DMS 273 treated with DMSO at 0.1 percent for 48 hours (cell line): ENCODE measurements at places on chromosomes 1 and 21.

- DNase-seq: no peak
Measured at GRCh38 chr1:14743368-14743767, 144.9 kb downstream of the KAZN start.

DNA sequence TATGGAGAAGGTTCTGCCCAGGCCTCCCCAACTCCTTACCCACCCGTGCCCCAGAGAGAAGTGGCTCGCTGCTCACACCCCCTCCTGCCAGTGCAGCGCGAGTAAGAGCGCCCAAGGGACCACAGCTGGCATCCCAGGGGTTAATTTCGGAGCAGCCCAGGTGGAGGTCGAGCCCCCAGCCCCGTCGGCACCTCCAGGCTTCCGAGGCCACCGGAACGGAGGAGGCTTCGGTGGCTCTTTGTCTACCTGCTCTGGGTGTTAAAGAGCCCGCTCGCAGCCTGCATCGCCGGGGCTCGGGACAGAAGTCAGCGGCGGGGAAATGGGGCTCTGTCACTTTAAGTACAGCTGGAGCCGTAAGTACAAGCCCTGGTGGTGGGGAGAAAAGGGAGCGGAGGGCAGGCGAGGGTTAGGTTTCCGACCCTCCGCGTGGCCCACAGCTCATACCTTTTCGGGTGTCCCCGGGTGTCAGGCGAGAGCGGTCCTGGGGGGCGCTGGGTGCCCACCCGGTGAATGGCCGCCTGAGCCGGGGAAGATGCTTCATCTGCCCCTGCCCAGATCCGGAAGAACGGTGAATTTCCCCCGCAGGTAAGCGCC is 89.4 kb upstream of the IPO9 start:
- no peak for DNase-seq

GRCh38 chr1:86774305-86775295 is 70.2 kb downstream of the SH3GLB1 start:
- peak; percentile 53 for DNase-seq

DNA sequence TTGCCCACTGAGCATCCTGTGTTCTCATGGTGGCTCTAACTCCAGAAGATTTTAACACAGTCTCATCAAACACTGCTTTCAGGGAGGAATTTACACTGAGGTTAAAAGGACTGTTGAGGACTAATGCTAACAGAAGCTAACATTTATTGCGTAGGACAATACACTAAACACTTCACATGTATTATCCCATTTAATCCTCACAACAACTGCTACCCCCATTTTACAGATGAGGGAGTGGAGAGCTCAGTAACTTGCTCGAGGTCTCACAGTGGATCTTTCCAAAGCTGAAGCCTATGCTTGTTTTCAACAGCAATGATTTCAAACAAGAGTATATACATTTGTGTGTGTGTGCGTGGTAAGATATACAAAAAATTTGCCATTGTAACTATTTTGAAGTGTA is 13.9 kb downstream of the ATF3 start:
- DNase-seq: no peak

DNA sequence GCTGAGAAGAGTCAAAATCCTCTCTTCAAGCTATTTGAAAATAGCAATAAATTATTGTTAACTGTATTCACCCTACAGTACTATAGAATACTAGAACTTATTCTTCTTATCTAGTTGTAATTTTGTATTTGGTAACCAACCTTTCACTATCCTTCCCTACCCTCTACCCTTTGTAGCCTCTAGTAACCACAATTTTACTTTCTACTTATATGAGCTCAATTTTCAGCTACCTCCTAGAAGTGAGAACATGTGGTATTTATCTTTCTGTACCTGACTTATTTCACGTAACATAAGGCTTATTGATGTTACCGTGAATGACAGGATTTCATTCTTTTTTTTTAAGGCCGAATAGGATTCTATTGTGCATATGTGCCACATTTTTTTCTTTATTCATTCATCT is 30.0 kb downstream of the ZC3H11B start:
- DNase-seq: no peak

- peak; percentile 30 for DNase-seq
Measured at GRCh38 chr1:62250126-62250726, 55.6 kb downstream of the L1TD1 start.

- no peak for DNase-seq
Measured at GRCh38 chr21:33755354-33755753, 113.1 kb downstream of the ITSN1 start.

DNA sequence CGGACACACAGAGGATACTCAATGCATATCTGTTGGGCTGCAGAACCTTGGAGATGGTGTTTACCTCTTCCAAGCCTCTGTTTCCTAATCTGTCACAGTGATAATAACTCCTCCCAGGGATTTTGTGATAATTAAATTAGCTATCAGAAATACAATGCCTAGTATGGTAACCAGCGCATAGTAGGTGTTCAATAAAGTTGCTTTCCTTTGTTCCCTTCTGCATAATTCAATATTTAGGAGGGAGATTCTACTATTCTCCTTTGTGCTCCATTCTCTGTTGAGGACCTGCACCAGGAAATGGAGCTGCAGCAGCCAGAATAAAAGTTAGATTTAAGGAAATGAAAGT is 3.4 kb upstream of the CSF3R start:
- no peak for DNase-seq

GRCh38 chr1:207309745-207310273 is 11.7 kb upstream of the CD55 start:
- DNase-seq: peak; percentile 22

GRCh38 chr1:114009393-114009792 is 30.1 kb downstream of the OLFML3 start:
- DNase-seq: no peak
